ENCODE measurements at places on chromosomes 11 and 22.

DNA sequence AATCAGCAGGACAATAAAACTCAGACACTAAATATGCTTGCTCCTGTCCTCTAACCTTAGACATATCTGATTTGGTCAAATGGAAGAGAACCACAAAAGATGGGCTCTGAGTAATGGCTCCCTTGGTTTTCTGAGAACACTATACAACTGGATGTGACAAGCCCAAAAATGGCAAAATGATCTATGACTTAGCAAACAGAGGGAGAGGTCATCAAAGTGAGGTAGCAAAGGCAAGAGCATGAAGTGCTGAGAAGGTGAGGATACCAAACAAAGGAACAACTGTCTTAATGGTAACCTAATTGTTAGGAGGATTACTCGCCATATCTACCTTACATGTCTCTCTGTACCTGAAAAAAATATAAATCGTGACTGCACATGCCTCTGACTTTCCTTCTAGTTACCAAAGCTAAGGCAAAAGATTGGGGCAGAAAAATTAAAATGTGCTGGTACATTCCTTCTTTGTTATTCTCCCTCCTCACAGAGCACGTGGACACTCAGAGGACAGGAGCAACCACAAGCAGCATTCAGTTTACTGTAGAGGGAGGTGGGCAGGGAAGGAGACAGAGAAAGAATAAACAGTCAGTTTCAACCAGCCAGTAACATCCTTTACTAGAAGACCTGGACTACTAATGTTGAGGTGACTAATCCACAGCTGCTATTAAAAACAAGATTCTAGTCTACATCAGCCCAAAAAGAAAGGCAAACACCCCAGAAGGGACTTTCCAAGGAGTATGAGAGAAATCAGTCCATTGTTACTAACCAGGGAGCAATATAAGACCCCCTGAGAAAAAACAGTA, 88.8 kb downstream of the AMBRA1 start:
- no peak for DNase-seq

- no peak for DNase-seq
Measured at GRCh38 chr11:5605849-5606248, 9.4 kb downstream of the TRIM6 start.

DNA sequence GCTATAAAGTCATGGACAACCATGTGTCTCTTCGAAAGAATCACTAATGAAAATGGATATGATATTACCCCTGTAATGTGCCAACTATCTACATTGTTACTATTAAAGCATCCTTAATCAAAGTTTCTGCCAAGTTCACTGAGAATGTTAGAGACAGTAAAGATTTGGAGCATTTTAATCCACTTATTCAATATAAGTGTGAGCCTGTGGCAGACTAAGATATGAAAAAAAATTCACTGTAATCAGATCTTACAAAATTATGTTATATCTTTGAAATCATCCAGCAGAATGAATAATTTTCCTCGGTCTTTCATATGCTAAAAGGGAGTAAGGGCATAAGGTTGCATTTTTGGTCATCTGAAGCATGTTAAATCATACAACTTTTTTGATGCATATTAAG, 49.9 kb downstream of the MAML2 start:
- no peak for DNase-seq

- no peak for DNase-seq
Measured at GRCh38 chr22:18028817-18029527, 4.6 kb upstream of the MICAL3 start.

DNA sequence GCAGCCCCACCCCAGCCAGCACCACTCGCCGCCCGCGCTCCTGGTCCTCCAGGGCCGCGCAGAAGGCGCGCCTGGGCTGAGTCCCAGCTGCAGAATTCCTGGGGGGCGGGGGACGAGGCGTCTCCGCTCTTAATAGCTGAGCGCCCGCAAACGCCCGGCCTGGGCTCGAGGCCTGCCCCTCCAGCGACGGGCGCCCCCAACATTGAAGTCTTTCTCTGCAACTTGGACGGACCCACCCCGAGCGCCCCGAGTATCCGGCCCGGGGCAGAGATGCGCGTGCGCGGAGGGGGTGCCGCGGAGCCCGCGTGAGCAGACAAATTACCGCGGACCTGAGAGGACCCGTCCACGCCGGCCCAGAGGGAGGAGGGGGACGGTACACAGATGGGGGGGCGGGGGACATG, 6.7 kb upstream of the SYT7 start:
- DNase-seq, result peak; percentile 75

- no peak for DNase-seq
Measured at GRCh38 chr22:31603574-31603973, 58.4 kb downstream of the PISD start.

DNA sequence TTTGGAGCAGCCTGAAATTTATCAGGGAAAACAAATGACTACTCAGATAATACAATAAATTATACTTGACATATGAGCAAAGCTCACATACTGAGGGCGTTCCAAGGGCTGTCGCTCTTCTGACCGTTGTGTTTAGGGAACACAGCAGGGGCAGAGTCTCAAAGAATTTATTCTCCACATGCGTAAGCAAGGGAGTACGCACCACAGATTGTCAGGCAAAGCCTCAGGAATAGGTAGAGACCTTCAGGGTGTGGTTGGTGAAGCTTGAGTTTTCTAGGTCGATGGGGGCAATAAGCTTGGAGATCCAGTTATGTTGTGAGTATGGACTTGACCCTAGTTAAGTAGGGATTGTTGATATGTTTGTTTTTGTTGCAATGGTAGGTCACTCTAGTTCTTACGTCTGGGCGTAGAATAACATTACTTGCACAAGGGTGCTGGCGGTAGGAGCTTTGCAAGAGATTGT, 830 bp downstream of the ACAT1 start:
- peak; percentile 18 for DNase-seq

DNA sequence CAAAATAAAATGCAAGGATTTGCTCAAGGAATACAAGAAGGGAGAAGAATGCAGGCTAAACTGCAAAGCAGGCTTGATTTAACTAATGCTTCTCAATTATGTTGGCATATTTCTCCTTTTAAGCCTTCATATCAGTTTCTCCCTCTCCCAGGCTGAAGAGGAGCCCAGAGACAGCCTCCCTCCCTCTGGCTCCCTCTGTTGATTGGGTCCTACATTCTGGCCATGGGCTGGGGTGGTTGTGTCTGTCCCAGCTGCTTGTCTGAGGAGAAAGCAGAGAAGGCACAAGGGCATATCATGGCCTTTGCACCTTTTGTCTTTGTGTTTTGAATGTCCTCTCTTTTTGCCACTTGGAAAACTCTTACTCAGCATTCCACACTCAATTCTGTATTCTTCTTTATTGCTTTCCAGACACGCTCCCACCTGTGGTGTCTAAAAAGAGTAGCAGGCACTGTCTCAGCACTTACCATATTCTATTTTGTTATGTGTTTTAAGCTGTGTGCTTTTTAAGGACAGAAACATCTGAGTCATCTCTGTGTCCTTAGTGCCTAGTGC, 77.4 kb downstream of the INSC start:
- DNase-seq, result peak; percentile 17

DNA sequence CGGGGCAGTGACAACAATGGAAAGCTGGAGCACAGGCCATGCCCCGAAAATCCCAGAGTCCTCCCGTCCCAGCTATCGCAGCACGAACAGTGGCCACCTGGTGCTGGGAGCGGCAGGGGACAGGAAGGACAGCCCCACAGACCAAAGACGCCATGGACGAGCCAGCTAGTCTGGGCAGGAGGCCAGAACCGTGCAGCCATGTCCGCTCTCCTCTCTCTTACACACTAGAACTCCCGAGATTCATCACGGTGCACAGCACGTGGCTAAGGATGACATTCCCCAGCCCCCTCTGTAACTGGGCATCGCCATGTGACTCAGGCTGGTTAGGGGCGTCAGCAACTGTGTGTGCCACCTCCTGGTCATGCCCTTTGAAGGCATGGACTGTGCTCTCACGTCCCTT, 4.6 kb downstream of the CDPF1 start:
- DNase-seq, result no peak

DNA sequence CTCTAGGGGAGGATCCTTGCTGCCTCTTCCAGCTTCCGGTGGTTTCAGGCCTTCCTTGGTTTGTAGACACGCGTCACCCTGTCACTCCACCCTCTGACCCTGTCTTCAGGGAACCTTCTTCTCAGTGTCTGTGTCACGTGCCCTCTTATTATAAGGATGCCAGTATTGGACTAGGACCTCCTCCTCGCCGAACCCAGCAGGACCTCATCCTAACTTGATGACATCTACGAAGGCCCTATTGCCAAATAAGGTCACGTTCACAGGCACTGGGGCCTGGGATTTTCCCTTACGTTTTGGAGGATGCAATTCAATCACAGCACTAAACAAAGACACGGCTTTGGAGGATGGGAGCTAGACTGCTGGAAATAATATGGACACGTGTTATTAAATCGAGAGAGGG, 408.7 kb downstream of the BRD1 start:
- DNase-seq, result no peak

DNA sequence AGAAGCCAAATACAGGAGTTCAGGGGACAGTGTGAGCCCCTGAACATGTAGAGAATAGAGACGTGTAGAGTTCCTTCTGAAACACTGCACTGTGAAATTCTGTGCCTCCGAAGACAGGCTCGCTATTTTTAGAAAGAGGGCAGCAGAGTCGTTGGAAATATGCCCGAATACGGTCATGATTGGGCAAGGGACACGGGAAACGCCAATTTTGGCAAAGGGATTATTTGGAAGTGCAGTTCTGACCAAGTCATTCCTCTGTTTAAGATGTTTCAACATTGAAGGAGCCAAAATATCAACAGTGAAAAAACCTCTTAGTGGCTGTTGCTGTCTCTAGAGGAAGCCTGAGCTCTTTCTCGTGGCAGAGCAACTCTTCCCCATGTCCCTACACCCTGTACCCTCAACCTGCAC, 9.5 kb upstream of the CBX6 start:
- no peak for DNase-seq

DNA sequence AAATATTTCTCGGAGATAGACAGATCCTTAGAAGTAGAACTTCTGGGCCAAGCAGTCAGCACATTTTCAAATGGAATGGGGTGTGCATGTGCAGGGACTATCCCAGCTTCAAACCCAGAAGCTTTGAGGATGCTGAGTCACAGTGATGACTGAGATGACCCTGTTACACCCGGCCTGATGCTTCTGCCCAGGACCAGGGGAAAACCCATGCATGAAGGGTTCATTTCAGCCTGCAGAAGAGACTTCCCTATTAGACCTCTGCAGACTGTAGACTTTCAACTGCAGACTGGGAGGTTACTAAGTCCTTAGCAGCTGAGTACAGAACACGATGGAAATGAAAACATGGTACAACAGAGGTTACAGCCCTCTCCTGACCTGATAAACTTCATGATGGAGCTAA, 3.6 kb upstream of the OR2AT4 start:
- DNase-seq, result peak; percentile 6

- no peak for DNase-seq
Measured at GRCh38 chr11:78821371-78822306, 247.0 kb upstream of the NARS2 start.

- no peak for DNase-seq
Measured at GRCh38 chr22:46407748-46408147, 72.2 kb downstream of the TRMU start.

DNA sequence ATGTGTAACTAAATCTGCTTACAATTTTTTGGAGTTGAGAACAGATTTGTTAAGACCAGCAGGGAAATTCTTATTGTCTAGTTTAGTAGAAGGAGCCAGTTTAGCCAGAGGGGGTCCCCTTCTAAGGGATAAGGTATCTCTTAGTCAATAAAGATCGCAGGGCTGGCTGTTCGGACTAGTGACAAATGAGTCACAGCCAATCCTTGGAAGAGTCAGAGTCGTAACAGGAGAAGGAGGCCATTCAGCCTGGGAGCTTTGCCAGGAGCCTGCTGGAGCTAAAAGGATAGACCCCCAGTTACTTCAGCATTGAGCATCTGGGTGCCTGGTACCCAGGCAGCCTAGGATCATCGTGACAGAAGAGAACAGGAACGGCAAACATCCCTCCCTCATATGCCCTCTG, 191.6 kb upstream of the ARHGAP20 start:
- DNase-seq, result peak; percentile 67

Measured in mesendoderm (in vitro differentiated cells).